Activated T-cell treated with anti-CD3 and anti-CD28 coated beads for 1 hour (primary cell): ENCODE measurements at places on chromosomes 7 and 10.

DNA sequence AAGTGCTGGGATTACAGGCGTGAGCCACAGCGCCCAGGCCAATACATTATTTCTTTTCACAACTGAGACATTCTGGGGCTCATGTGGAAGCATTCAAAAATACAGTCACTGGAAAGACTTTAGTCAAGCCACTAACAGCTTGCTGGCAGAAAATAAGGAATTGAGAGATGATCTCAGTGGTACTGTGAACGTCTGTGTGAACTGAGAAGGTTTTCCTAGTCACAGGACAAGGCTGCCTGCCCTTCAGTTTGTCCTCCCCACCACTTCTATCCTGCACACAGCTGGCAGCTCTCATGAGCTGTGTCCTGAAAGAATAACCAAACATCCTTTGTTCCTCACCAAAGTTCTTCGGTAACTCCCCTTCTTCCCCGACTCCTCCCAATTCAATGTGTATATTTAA is 31.3 kb upstream of the ITGA8 start:
- no peak for DNase-seq

DNA sequence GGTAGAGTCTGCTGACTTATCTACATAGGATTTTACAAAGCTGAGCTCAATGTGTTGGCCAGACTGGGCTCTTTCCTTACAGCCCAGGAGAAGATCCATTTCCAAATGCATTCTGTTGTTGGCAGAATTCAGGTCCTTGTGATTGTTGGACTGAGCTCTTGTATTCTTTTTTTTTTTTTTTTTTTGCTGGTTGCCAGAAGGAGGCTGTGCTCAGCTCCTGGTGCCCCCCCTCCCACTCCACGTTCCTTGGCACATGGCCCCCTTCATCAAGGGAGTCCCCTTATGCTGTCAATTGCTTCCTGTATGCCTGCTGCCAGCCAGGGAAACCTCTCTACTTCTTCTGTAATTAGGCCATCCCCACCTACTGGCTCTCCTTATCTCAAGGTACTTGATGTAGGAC is 518.1 kb upstream of the AKR1E2 start:
- DNase-seq = no peak

DNA sequence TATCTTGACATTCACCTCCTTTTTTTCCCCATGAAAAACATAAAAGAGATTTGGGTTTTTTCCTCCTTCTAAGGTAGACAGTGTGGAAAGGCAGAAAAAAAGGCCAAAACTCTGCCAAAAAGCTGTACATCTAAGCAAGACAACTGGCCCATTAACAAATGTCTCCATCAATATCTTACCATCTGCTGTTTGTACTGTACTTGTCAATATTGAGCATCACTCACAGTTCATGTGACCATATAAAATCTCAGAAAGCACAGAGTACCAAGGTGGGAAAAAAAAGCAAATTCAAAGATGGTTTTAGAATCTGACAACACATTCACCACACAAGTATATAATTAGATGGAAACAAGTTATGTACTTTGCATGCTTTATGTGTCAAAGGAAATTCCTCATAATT is 52.6 kb downstream of the CACNA2D1 start:
- no peak for DNase-seq

GRCh38 chr10:19549503-19549902 is 266.7 kb upstream of the PLXDC2 start:
- DNase-seq = no peak

GRCh38 chr10:89574368-89574767 is 39.0 kb upstream of the SLC16A12 start:
- DNase-seq = no peak

- DNase-seq = no peak
These were observed 670.6 kb downstream of the SUGCT start for GRCh38 chr7:40805361-40805760.
